ENCODE measurements at places on chromosomes 5 and 9.
A peak's percentile ranks its signal among the peaks of the same experiment; 100 is the strongest.

DNA sequence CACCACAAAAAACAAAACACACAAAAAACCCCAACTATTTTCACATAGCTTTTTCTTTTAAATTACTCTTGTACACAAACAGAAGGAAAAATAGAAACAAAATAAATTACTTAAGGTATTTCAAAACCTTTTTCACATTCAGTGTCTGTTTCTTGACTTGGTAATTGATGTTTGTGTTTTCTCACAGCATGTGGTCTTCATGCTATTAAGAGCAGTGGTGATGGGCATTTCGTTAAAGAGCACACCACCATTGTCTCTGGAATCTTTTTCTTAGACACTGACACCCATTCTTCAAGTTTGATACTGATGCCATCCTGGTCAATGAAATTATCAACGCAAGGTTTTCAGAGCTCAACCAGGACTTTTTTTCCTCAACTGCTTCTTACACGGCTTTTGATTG, 63.8 kb downstream of the SLC28A3 start:
- DNase-seq: no peak

DNA sequence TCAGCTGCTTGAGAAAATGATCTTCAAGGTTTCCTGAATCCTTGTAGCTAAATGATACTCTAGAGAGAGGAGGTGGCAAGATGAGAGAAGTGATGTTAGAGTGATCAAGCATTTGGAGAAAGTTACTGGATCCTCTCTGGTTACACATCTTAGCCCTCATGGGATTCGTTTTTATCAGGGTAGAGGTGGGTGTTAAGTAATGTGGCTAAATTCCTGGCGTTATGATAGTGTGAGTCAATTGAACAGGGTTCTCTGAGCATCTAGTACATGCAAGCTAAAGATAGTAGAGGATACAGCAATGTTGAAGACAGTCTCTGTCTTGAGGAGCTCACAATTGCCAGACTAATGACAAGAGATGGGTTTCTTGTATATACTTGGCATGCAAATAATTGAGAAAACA, 123.7 kb downstream of the PSD2 start:
- DNase-seq: no peak

GRCh38 chr5:143004361-143005145, 234.4 kb downstream of the ARHGAP26 start:
- DNase-seq: no peak

- DNase-seq: peak; percentile 35
These were observed 5.4 kb upstream of the LCN15 start for GRCh38 chr9:136769710-136770191.

DNA sequence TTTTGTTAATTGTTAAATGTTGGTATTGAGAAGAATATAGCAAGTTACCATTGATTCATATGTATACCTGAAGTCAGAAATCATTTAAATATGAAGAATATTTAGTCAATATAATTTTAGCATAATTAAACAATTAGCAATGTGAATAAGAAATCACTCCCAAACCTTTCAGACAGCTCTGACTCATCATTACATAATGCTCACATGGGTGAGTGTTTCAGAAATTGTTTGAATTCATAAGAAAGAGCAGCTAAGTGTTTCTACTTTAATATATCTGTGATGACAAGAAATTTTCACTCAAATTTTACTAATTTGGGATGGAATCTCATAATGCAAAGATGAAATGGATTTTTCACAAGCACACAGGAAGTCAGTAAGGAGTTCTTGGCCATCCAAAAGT, 42.0 kb upstream of the CDC42SE2 start:
- DNase-seq: no peak

- DNase-seq: no peak
These were observed 11.9 kb upstream of the BTF3 start for GRCh38 chr5:73486119-73486899.

- DNase-seq: no peak
These were observed 41.2 kb downstream of the NIM1K start for GRCh38 chr5:43232943-43233833.

DNA sequence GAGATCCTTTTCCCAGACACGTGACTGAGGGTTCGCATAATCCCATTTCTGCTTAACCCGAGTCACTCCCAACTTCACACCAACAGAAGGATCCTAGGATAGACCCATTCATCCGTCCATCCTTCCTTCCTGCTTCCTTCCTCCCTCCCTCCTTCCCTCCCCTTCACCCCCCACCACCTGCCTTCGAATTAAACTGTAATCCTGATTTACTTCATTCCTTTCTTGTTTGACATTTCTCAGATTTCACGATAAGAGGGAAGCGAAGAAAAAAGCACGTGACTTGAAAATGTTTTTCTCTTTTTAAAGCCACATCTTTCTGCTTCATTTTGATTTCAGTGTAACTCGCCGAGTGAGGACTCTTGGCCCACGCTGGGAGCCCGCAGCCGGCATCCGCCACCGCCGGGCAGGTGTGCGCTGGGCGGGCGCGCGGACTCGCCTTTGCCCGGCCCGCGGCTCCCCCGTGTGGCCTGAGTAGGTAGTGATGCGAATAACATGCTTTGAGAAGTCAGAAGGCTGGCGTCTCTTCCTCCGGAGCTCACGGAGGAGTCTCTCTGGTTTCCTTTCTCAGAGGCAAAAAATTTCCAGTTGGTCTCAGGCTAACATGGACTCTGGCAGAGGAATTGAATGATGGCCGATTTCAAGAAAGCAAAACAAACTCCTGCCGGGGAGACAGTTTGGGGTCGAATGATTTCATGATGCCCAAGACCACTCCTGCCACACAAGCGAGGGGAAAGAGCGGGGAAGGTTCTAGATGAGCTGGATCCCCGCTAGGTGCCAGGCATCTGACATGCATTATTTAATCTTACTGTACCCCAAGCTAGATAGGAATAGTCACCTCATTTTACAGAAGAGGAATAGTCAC, 117.7 kb downstream of the SLC12A2 start:
- DNase-seq: peak; percentile 40

DNA sequence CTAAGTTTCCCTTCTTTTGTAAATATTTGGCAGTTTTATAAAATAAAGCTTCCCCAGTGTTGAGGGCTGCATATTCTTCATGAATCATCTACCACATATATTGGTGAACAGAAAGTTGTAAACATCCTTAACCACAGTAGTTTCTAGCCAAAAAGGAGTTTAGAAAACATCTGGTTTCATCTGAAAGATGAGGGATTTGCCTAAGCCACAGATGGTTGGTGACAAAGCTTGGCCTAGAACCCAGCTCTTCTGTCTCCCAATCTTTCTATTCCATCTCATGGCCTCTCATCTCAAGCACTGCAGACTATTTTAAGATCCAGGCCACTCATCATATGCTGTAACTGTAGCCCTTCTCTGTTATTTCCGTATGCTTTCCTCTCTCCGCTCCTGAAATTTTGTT, 232.3 kb upstream of the TRPM3 start:
- DNase-seq: no peak

- DNase-seq: no peak
These were observed 53.1 kb upstream of the CEMIP2 start for GRCh38 chr9:71821405-71821804.

- DNase-seq: no peak
These were observed 1.4 kb downstream of the MEF2C start for GRCh38 chr5:88881571-88881971.

GRCh38 chr9:121698627-121699570, 47.5 kb downstream of the DAB2IP start:
- peak; percentile 47 for DNase-seq

DNA sequence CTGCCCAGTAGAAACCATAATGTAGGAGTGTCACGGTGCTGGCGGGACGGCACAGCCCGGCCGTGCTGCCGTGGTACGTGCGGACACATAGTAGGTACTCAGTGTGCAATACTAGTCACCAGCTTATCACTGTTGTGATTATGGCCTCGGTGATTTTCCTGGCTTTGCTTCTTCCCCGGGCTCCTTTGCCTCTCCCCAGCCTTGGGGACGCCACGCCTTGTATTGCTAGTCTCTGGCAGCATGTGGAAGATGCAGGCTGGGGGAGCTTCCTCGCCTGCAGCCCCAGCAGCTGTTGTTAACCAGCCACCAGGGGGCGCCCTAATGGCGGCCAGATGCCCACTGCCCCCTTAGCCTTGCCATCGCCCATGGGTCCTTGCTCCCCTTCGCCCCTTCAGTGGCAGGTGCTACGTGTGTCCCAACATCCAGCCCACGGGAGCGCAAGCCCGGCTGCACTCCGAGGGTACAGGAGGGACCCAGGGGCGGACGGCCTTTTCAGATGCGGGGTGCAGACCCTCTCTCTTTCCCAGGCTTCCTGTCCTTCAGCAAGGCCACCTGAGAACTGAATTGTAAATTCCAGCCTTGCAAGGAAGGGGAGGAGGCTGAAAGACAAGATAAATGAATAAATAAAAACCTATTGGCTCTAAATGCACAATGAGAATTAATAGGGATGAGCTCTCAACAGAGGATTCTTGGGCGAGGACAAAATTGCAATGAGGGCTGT, 8.0 kb downstream of the NTNG2 start:
- DNase-seq: peak; percentile 52

DNA sequence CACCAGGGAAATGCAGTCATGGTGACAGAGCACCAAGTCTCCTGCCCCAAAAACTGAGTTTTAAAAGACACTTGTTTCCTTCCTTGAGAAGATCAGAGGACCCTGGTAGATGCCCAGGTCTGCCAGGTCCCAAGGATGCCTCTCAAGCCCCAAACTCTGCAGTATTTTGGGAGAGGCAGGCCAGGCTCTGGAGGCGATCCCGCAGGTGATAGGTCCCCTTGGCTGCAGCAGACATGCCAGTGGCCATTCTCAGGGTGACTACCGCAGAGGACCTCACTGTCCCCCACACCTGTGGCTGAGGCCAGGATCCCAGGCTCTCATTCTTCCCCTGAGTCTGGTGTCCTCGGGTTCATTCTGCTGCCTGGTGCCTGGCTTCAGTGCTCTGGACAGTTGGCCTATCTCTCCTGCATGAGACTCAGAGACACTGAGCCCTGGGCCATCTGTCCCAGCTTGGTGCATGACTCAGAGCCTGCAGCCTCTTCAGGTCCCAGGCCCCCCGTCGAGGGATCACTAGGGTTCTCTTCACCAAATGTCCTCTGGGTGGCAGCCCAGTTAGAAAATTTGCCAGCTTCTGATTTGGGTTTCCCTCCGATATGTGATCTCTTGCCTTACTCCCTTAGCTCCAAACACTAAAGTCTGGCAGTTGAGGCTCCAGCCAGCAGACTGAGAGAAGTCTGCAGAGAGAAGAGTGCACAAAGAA, 59.7 kb upstream of the GARNL3 start:
- no peak for DNase-seq

DNA sequence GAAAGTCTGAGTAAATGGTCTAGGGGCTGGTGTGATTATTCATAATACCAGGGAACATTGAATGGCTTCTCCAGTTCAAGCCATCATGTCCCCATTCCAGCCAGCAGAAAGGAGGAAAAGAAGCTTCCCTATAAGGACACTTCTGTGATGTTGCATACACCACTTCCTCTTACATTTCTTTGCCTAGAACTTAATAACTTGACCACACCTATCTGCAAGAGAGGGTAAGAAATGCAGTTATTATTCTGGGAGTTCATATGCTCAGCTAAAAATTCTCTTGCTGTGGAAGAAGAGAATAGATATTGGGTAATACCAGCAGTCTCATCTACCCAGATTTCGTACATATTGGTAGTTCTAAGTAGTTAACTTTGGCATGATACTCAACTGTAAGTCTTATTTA, 166.1 kb downstream of the SLC28A3 start:
- DNase-seq: no peak

- no peak for DNase-seq
These were observed 149.1 kb upstream of the KLF4 start for GRCh38 chr9:107638521-107639310.

DNA sequence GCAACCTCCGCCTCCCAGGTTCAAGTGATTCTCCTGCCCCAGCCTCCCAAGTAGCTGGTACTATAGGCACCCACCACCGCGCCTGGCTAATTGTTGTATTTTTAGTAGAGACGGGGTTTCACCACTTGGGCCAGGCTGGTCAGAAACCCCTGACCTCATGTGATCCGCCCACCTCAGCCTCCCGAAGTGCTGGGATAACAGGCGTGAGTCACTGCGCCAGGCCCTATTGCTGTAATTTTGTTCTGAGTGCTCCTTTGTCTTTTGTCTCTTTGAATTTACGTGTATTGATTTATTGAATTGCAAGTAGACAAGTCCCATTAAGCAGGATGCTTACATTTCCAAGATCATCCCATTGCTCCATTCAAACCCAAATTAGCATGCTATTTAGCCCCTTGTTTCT, 186.7 kb downstream of the MSX2 start:
- no peak for DNase-seq

DNA sequence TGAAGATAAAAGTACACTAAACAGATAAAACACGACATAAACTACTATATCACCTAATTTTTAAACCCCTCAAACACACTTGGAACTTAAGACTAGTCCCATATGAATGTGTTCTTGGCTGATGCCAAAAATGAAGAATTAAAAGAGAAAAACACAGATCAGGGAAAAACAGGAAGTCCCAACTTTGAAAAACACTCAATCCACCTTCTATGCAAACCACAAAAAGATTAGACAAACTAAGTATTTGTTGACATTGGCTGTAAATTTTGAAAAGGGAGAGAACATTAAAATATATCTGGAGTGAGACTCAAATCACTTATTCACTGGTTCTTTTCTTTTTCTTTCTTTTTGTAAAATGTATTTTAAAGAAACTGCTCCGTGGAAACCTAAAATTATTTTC, 81.4 kb downstream of the ANKH start:
- no peak for DNase-seq

GRCh38 chr5:5371957-5372356, 50.5 kb upstream of the ICE1 start:
- peak; percentile 43 for DNase-seq

DNA sequence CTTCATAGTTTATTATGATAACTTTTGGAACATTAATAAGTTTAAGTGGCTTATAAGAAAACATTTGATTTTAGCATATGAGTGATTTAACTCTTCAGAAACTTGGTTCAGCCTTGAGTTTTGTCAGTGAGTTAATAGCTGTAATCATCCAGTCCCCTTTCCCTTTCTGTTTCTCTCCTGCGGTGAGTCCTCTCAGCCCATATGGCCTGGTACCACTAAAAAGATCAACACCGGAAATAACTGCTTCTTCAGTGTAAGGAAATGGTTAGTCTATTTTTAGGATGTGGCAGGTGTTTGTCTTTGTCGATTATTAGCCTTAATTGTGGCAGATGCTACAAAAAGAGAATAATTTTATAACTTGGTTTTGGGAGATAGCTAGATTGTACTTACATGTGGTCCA, 120.2 kb upstream of the GRHPR start:
- DNase-seq: no peak

GRCh38 chr5:152505442-152506042, 100.5 kb upstream of the NMUR2 start:
- DNase-seq: peak; percentile 54

GRCh38 chr5:84191281-84191680, 193.4 kb downstream of the EDIL3 start:
- DNase-seq: no peak

GRCh38 chr5:71830681-71831539, 111.8 kb downstream of the CARTPT start:
- no peak for DNase-seq

GRCh38 chr9:378263-378662, 163.6 kb downstream of the DOCK8 start:
- no peak for DNase-seq

- no peak for DNase-seq
These were observed 196.6 kb downstream of the PAPPA start for GRCh38 chr9:116350213-116350612.

GRCh38 chr5:154728939-154729588, 26.1 kb upstream of the LARP1 start:
- DNase-seq: no peak

GRCh38 chr5:146447734-146448380, 724 bp downstream of the TCERG1 start:
- DNase-seq: no peak
